ENCODE measurements at places on chromosomes 4 and X.
A peak's percentile ranks its signal among the peaks of the same experiment; 100 is the strongest.

DNA sequence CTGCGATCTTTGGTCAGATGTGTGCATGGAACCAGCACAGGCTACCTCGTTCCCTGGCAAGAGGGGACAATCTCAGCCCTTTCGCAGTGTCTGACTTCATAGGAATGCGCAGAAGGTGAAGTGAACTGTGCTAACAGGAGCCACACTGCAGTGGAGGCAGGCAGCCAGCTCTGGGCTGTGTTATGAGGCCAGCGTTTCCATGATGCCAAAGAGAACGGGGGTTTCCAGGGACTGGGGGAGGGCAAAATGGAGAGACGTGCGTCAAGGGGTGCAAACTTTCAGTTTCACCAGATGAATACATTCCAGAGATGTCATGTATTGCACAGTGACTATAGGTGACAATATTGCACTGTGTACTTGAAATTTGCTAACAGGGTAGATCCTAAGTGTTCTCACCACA is 30.4 kb downstream of the CLDN34 start:
- no peak for DNase-seq

- peak; percentile 97 for DNase-seq
Observed at GRCh38 chrX:140918398-140919038, 83.9 kb upstream of the SPANXB1 start.

DNA sequence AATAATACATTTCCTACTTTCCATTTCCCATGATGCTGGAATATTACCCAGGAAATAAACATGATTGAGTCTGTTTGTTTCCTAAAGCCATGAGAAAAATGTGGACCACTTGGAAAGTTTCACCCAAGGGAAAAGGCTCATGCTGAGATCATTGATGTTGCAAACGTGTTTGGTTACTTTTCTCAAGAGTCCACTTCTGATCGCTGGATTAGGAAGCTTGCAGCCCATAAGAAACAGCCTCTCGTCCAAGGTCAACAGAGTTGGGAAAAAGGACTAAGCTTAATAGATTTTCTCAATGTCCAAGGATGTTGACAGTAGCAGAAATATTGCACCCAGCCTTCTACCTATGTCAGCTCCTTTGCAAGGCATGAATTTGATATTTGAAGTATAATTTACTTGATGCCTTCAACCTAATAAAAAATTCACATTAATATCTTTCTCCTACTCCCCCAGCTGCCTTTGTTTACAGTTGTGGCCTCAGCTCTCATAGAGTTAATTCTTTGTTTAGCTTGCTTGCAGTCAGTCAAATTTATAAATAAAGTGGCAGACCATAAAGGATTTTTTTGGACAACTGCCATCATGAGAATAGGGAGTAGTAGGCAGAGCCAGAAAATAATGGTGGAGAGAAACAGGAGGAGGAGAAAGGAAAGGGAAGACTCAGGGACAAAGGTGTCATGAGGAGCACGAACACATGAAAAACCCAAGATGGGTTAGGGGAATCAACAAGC is 65.6 kb upstream of the BLTP1 start:
- no peak for DNase-seq

- peak; percentile 79 for DNase-seq
Observed at GRCh38 chr4:112523008-112523721, 7.2 kb upstream of the NEUROG2 start.

DNA sequence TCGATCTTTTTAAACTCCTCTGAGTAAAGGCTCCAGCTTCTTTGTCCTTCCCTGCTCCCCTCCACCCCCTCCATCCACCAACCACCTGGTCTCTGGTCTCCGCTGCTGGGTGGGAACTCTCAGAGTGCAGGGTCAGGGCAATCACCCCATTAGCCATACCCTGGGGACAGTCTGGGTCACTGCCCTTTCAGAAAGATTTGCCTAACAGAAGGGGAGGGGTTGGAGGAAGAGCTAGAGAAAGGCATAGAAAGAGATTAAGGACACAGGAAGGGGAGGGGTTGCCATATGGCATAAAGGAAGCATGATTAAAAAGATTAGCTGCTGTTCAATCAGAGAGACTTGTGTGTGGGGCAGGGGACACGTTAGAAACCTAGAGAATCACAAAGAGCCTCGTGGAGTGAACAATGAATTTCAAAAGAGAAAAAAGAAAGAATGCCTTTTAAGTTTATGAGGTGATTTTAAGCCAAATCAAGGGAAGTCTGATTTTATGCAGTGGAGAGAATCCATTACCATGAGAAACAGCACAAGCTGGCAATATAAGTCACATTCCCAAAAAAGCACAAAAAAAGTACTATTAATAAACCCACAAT is 115.5 kb upstream of the ACSL4 start:
- DNase-seq = peak; percentile 93

DNA sequence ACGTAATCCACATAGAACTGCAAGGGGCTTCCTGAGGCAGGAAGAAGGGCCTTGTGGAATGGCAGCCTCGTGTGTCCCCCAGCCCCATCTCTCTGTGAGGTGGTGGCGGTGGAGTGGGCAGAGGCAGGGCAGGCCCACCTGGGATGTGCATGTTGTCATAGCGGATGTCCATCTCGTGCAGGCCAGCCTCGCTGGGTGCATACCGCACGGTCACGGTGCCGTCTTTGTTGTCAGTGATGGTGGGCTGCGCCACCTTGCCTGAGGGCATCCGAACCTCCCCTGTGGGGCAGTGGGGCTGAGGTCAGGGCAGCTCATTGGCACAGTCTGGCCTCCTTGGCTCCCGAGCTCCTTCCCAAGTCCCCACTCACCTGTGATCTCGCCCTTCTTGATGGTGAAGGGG is 20.4 kb downstream of the FLNA start:
- no peak for DNase-seq

- DNase-seq = no peak
Observed at GRCh38 chrX:152537373-152537772, 86.3 kb upstream of the GABRA3 start.

GRCh38 chrX:133297284-133297683 is 79.1 kb upstream of the TFDP3 start:
- no peak for DNase-seq

- DNase-seq = no peak
Observed at GRCh38 chr4:105652286-105652888, 56.1 kb downstream of the INTS12 start.

DNA sequence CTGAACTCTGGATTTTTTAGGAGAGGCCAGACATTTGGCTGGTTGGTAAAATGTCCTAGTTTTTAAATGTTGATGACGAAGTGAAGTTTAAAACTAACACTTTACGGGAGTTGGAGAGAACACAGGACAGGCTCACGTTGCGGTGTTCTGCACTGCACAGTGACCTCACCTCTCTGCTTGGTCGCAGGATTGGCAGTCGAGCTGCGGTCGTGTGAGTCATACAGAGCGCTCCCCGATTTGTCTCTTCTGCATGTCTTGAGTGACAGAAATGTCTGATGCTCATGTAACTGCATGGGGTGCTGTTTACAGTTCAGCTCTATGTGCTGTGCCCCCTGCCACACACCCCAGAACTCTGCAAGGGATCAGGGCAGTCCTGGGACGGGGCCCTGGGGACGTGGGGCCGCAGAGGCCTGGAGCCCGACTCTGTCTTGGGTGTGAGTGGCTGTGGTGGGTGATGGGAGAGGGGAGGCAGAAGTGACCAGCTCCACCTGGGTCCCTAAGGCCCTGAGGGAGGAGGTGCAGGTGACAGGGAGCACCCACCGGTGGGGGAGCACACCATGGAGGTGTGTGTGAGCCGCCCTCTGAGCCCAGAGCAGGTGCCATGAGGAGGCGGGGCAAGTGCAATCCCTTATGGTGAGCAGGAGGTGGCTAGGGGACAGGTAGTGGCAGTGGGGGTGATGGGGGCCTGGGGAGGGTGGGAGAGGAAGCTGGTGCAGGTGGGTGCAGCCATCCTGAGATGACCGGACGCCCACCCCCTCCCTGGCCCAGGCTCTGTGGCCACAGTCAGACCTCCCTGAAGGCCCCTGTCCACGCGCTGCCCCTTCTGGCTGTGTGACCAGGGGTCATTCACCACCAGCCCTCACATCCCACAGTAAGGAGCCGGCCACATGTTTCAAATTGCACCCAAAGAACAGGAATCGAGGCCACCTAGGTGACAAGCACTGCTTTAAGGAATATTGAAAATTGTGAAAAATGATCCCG is 77.9 kb upstream of the ADRA2C start:
- DNase-seq = no peak

DNA sequence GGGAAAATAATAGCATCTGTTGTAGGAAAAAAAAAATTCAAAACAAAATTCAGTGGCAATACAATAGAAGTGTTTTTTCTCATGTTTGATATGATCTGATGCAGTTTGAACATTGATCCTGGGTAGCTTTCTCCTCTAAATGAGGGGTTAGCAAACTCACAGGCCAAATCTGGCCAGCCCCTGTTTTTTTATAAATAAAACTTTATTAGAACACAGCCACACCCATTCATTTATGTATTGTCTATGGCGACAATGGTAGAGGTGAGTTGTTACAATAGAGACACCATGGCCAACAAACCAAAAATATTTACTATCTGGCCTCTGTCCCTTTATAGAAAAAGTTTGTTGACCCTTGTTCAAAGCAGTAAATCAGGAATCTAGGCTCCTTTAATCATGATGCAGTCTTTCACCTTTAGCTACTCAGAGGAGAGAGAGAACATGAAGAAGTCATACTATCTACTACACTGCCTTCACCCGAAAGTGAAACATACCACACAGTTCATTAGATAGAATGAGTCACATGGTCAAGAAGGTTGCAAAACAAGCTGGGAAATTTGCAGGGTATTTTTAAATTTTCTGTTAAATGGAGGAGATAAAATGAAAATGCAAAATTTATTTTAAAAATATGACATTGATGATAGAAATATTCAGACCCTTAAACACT is 186.6 kb upstream of the MAOA start:
- no peak for DNase-seq

GRCh38 chr4:56757821-56758411 is 63.6 kb downstream of the SPINK2 start:
- peak; percentile 83 for DNase-seq

GRCh38 chrX:110133735-110134370 is 130.9 kb downstream of the TMEM164 start:
- DNase-seq = no peak

DNA sequence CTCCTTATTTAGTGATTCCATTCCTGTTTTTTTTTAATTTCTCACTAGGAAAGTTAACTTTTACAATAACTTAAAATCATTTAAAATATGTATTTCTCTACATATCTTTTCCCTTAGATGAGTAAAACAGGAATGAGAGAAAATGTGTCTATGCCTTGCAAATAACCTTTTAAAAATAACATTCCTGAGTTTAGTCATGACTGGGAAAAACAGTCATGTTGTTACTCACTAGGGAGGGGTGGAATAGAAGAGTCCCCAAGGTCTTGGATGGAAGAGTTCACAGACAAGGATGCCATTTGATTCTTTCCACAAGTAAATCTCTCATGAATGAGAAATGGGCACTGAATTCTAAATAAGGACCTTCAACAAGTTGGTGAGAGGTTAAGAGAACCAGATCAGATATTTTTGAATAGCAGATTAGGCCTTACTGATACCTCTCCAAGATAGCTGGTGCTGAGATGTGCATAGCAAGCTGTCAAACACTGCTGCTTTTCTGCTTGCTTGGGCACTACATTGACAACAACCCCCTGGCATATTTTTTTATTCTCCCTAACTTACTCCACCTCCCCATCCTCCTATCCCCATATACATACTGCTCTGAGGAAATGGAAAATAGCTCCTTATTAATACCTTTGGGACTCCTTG is 25.1 kb downstream of the UGDH start:
- DNase-seq = no peak

- DNase-seq = no peak
Observed at GRCh38 chr4:75658876-75659275, 14.3 kb downstream of the G3BP2 start.

GRCh38 chr4:24112466-24112865 is 222.6 kb upstream of the PPARGC1A start:
- no peak for DNase-seq

DNA sequence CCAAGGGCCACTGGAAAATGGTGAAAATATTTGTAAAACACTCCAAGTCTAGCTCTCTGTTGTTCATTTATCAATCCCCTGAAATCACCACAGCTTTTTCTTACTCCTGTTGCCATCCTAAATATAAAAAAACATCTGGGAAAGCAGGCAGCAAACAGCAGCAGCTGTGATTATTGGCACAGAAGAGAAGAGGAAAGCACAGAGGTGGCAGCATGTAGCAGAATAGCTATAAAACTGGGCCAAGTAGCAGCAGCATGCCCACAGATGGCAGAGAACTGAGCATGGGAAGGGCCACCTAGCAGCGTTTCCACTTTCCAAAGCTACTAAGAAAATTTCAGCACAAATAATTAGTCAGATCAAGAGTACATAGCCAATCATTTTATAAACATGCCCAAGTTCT is 307.2 kb downstream of the SLC7A11 start:
- DNase-seq = no peak

- DNase-seq = no peak
Observed at GRCh38 chrX:130772776-130773143, 130.2 kb downstream of the ENOX2 start.

DNA sequence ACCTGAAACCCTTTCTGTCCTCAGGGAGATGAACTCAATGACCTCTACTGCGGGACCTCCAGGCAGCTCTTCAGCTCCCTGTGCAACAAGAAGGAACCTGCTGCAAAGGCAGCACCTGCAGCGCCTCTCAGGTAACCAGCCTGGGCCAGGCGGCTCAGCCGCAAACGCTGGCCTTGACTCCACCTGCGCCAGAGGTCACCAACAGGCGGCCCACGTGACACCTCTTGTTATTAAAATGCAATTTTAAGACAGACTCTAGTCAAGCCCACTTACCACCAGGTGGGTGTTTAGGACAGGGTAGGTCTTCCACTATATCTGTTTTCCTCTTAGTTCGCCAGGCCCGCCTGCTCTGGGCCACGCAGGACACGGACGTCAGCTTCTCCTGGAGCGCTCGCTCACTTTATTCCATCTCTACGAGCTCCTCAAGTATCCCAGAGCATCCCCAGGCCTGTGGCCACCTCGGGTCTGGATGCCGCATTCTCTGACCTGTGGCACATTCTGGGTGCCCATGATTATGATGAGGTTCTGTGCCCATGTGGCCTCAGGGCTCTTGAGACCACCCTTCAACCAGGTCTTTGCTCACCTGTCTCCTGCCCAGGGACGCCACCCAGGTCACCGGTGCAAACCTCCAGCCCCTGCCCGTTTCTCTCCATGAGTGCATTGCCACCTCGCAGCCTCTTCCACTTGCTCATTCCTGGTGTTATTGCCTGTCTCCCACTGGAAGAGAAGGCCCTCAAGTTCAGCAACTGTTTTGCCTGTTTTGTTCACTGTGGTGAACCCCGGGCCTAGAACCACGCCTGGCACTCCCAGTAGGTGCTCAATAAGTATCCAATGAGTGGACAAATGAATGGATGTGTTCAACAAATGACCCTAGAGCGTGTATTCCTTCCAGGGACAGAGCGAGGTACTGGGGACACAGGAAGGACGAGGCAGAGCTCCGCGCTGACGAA is 32.8 kb upstream of the JAKMIP1 start:
- DNase-seq = no peak

DNA sequence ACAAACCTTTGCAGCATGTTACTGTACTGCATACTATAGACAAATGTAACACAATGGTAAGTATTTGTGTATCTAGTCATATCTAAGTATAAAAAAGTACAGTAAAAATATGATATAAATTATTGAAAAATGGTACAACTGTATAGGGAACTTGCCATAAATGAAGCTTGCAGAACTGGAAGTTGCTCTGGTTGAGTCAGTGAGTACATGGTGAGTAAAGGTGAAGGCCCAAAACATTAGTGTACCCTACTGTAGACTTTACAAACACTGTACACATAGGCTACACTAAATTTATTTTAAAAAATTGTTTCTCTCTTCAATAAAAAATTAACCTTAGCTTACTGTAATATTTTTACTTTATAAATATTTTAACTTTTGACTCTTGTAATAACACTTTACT is 25.8 kb downstream of the SPIN3 start:
- no peak for DNase-seq

- no peak for DNase-seq
Observed at GRCh38 chr4:129129143-129129542, 33.2 kb downstream of the C4orf33 start.
